ENCODE measurements at places on chromosomes 4 and X.

DNA sequence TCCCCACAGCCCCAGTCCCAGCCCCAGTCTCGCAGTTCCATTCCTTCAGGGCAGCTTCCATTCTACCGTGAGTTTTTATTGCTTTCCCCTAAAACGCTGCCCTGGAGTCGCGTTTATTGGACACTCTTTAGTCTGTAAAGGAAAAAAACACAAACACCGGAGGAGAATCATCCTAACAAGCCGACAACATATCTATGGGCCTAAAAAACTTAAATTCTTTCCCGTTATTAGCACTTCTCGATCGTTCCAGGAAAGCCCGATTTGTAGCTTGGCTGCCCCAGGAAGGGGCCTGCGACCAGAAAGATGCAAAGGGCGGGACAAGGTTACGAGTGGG, 178.5 kb downstream of the CBR4 start:
- no peak for DNase-seq

DNA sequence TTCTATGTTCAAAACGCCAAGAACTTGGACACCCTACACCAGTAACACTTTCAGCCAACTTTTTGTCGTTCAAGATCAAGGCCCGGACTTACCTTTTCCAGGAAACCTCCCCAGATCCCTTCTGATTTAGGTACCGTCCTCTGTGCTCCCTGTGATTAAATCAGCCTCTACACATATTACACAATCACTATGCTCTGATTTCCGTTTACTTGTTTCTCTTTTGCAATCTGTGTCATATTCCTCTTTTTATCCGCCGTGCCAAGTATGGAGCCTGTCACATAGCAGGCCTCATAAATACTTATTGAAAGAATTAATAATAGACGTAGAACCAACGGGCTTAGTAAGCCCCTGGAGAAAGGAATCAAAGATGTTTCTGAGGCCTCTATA, 722 bp upstream of the TMEM33 start:
- DNase-seq, result no peak

- DNase-seq, result no peak
Observed at GRCh38 chrX:123277347-123277746, 93.3 kb downstream of the GRIA3 start.

DNA sequence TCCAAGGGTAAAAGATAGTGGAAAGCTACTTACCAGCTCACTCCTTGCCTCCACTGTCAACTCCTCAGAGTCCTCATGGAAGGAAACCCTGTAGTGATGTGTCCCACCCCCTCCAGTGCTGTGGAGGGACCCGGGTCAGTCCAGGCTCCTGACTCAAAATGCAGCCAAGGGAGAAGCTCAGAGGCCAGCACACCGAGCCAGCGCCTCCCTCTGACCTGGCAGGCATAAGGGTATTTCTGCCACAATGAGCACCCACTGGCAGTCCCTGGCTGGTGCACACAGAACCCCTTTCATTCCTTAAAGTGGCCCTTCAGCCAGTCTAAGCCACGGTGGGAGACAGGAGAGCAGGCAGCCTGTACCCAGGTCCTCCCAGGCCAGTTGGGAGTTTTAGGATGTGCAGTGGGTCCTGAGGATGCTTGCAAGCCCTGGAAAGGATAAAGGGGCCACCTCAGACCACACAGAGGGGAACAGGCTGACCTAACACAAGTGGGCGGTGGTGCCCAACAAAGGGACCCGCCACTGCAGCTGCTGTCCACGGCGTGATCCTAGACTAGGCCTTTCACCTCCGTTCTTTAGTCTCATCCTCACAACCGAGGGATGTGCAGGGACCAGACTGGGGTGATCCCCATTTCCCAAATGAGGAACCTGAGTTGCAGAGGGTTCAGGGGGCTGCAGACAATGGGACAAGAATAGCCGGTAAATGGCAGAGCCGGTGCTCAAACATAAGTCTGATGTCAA, 5.7 kb downstream of the JAKMIP1 start:
- no peak for DNase-seq

- DNase-seq, result no peak
Observed at GRCh38 chr4:117164338-117164737, 79.0 kb upstream of the TRAM1L1 start.
